ENCODE measurements at places on chromosomes 6 and 20.

DNA sequence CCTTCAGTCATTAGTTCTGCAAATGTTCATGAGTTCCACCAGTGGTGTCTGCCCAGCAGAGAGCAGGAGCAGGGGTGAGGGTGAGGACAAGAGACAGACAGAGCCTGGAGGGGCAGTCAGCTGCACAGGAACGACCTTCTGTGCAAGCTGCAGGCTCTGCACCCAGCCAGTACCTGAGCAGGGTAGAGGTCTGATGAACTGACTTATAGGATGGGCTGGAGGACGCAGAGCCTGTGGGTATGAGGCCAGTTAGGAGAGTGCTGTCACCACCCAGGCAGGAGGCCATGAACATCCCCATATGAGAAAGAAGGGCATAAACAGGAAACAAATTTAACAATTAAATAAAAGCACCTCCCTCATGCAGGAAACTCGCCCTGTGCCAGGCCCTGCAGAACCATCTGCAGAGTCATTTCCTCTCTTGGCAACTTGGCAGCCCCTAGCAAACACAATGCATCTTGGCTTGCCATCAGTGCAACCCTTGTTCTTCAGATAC is 17.9 kb downstream of the C6orf15 start:
- DNase-seq = no peak

DNA sequence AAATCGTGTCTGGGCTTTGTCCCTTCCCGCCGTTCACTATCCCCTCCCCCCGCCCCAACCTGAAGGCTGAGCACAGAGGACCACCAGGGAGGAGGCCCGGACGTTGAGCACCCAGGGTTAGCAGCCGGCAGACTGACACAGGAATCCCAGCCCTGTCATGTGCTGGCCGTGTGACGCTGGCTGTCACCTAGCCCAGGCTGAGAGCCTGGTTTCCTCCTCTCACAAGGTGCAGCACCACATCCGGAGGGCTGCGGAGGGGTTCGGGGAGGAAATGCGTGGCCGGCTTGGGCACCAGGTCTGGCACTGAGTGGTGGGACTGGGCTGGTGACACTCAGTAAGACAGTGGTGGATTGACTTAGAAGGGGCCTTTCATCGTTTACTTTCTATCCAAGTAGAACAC is 4.6 kb upstream of the LSM14B start:
- DNase-seq = no peak

- DNase-seq = no peak
Observed at GRCh38 chr6:24997905-24998304, 62.1 kb upstream of the RIPOR2 start.

GRCh38 chr6:44076356-44077213 is 50.7 kb downstream of the MRPL14 start:
- peak; percentile 34 for DNase-seq

DNA sequence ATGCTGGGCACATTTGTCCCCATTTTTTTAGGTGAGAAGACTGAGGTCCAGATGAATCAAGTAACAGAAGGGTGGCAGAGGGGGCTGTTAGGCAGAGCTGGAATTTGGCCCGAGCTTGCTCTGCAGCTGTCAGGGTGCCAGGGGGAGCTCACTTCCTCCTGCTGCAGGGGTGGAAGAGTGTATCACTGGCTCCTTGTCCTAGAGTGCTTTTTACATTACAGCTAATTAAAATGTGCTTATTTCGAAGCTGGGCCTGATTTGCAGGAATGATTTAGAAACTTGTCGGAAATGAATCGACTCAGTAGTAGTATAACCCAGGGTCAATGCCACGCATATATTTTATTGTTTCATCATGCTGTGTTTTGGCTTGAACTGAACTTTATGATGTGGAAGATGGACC is 11.1 kb downstream of the TOX2 start:
- DNase-seq = no peak

DNA sequence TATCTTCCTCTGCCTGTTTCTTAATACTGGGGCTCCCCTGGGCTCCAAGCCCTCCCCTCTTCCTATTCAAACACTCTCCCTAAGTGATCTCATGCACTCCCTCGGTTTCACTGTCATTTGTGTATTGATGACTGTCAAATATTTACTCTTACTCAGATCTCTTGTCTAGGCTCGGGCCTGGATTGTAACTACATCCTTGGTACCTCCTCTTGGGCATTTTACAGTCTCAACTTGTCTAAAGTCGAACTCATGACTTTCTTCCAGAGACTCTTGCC is 189.4 kb upstream of the PRDM1 start:
- no peak for DNase-seq

DNA sequence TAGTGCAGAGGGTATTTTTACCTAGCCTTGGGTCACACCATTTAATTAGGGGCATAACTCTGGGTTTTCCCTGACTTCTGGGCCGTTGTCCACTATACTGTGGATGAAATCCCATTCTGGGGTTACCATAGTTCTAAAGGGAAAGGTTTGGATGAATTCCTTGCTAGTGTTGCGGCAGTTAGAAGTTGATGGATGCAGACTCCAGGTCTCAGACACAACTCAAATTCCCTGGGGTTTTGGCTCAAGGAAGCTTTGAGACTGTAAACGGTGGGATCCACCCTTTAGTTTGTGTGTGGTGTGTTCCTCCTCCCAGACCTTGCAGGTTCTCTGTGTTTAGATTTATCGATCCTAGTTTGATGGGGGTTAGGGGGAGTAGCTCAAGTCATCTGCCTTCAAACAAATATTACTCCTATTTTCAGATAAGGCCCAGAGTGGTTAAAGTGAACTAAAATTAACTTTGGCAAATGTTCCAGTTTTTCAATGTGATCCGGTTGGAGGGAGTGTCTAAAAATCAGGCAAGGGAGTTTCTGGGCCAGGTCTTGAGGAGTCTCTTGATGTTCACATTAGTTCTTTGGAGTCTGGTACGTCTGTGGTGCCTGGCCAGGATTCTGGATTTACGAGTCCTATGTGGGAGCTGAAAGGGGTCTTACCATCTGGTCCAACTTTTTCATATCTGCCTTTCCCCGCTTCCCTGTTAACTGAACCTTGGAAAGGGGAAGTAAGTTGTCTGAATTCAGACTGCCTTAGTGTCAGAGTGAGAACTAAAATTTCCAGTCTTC is 1.5 kb downstream of the RALY start:
- no peak for DNase-seq

DNA sequence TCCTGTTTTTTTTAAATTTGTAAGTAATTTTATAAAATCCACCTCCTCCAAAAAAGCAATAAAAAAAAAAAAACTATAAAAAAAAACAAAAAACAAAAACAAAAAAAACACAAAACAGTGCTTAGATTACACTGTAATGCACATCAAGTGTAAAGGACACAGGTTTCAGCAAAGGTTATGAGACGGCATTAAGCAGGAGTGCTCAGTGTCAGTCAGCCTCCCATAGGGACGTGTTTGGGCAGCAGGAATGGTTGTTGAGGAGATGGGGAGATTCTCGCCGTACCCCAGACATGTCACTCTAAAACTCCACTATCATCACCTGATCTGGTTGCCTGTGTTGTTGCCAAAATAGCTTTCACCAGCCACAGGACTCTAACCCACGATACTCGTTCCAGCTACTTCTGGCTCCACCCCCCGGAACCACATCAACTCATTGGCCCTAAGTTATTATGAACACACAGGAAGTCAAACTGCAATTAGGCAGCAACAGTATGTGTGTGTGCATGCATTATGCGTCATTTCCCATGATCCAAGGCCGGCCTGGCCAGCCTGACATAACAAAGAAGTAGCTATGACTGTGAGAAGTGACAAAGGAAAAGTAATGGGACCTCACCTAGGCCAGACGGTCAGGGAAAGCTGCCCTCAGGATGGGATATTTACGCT is 28.7 kb downstream of the ECT2L start:
- DNase-seq = no peak

DNA sequence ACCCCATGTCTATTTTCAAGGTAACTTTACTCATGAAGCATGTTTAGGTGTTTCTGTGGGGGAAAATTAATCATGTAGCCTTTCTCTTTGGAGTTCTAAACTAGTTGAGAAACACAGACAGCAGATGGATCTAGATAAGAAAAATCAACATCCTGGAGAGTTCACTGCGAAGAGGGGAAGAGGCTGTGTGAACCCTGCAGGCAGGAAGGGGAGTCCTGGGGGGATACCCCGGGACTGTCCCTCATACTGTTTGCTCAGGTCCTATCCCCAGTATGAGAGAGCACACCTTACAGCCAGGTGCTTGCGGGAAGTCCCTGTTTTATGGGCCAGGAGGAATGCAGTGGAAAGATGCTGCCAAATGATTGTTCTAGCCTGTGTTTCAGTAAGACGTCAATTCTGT is 32.7 kb downstream of the CHMP4B start:
- DNase-seq = no peak

GRCh38 chr20:37346535-37347346 is 801 bp downstream of the SRC start:
- DNase-seq = no peak

GRCh38 chr6:16163066-16163465 is 34.2 kb downstream of the MYLIP start:
- DNase-seq = no peak

DNA sequence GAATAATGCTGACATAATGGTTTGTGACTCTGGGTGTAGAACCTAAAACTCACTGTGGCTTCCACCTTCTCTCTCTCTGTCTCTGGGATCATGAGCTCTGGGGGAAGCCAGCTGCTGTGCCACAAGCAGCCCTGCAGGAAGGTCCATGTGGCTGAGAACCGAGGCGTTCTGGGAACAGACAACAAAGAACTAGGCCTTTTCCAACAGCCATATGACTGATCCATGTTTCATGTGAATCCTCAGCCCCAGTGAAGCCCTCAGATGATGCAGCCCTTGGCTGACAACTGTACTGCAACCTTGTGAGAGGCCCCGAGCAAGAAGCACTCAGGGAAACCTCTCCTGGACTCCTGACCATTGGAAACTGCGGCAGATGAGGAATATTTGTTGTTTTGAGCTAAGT is 56.6 kb downstream of the HLA-G start:
- no peak for DNase-seq

DNA sequence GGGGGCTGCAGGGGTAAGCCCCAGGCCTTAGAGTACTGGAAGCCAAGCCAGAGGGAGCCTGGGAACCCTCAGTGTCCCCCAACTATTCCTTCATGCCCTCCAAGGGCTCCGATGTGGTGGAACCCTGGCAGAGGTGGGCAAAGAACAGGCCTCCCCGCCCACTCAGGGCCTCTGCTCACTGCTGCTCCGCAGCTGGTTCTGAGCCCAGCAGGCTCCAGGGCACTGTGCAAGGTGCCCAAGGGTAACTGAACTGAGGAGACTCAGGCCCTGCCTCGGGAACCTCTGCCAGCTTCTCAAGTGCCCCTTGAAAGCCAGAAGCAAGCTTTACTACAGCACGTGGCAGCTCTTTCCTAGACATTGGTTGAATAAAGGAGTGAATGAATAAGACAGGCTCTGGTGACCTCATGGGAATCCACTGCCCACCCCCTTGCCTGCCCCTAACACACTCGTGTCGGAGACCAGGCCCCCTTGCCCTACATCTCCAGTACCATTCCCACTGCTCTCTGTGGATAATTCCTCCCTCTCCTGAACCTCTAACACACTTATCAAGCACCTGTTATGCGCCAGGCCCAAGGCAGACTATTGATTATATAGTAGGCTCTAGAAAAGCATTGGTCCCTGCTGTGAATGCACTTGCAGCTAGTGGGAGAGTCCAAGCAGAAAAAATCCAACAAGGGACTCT is 55.0 kb downstream of the TOX2 start:
- DNase-seq = no peak

DNA sequence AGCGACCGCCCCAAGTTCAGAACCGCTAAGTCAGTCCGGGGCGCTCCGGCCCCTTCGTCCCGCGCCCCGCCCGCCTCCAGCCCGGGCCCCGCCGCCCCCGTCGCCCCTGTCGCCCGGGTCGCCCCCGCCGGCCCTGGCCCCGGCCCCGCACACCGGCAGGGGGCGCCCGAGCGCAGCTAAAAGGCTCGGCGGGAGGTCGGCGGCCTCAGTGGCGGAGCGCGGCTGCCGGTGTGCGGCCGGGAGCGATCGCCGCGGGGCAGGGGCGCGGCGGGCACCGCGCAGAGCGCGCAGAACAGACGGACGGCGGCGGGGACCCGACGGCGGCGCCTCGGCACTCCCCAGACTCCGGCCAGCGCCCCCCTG is at the start of gene FNDC1:
Gene FNDC1 (plus strand): TSS at position 208 of the 363 bp plus-strand sequence. CDS start 197 bp downstream, outside the sequence.
- peak; percentile 81 for DNase-seq

- peak; percentile 58 for DNase-seq
Observed at GRCh38 chr20:33947709-33948295, 45.9 kb upstream of the RALY start.

- no peak for DNase-seq
Observed at GRCh38 chr6:144753023-144753705, 468.0 kb downstream of the UTRN start.

DNA sequence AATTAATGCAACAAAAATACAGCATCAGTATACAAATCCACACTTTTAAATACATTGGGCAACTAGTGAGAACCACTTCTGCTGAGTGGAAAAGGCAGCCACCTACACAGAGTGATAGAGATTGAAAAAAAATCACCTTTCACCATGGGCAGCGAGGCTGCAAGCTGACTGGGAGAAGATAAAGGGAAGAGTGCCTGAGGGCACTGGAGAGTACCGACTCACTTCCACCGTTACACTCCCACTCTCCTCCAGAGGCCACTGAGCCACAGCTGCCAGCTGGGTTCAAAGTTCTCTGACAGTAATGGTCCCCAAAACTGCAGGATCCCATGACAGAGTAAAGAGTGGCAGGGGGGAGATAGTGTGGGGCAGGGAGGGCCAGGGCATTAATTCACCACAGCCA is 24.1 kb downstream of the PXT1 start:
- no peak for DNase-seq

DNA sequence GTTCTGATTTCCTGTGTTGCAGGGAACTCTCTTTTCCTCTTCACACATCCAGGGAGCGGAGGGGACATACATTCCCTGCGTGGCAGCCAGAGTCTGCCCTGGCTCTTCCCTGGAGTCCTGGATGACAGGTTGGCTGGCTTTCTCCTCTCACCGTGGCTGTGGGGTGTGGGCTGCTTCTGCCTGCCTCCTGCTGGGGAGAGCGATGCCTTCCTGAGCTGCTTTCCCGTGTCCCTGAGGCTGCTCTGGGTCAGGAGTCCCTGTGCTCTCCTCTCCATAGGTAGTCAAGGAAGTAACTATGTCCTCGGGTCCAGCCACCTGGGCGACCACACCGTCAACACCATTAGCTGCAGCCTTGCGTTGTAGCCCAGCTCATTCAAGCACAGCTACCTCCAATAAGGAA is 451.7 kb downstream of the QKI start:
- peak; percentile 20 for DNase-seq

- DNase-seq = no peak
Observed at GRCh38 chr20:58237318-58238132, 9.1 kb upstream of the ANKRD60 start.

GRCh38 chr6:9116026-9116425 is 680.7 kb upstream of the SLC35B3 start:
- no peak for DNase-seq

DNA sequence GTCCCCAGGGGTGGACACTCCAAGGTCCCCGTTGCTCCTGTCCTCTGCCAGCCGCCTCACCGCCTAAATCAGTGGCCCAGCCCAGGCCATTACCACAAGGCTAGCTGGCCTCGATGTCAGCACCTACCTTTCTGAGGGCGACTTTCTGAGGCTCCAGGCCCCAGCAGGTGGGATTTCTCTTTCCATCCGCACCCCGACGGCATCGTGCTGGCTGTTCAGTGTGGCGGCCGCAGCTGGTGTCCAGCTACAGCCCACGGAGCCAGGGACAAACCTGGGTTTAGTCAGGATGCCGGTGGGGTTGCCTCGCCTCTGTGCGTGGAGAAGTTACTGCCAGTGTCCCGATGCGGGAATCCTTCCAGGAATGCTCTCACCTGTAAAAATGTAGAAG is 60.8 kb downstream of the ERMARD start:
- DNase-seq = no peak

GRCh38 chr20:56467968-56468315 is 485 bp upstream of the RTF2 start:
- DNase-seq = no peak

Data from endothelial cell (in vitro differentiated cells).